H9 (cell line): ENCODE measurements at places on chromosomes 11 and 22.

GRCh38 chr22:38104084-38104483 lies 6.4 kb downstream of the BAIAP2L2 start:
- H3K36me3 ChIP-seq, result no peaks in the 10 kb centered on the region
- H3K4me1 ChIP-seq, result no peaks in the 10 kb centered on the region
- no peak for DNase-seq

- no peaks in the 10 kb centered on the region for H3K27me3 ChIP-seq
- no peak overlapping the region for H3K4me3 ChIP-seq
- no peaks in the 10 kb centered on the region; the same call in 1 of the 2 replicates for H3K4me1 ChIP-seq
- no peak overlapping the region for H3K27ac ChIP-seq
- DNase-seq, result no peak
Measured at GRCh38 chr11:115630214-115630613, 126.0 kb upstream of the CADM1 start.

DNA sequence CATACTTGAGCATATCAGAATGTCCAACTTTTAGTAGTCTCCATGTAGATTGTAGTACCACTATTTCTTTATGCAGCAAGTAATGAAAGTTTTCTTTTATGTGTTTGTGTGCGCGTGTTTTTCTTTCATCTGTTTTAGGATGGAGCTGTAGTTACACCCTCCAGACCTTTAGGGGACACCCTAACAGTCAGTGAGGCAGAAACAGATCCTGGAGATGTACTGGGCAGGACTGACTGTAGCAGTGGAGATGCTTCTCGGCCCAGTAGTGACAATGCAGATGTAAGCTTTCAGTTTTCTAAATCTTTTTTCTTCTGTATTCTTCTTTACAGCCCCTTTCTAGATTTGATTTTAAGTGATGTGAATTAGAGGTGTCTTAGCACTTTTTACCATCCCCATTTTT lies 79.9 kb upstream of the GRIK4 start:
- no peaks in the 10 kb centered on the region for H3K36me3 ChIP-seq
- peak; percentile 33 for DNase-seq
- no peaks in the 10 kb centered on the region for H3K27me3 ChIP-seq
- no peaks in the 10 kb centered on the region for H3K4me1 ChIP-seq

- no peaks in the 10 kb centered on the region for H3K4me1 ChIP-seq
- H3K27me3 ChIP-seq, result no peaks in the 10 kb centered on the region
- H3K36me3 ChIP-seq, result no peaks in the 10 kb centered on the region
- H3K27ac ChIP-seq, result no peak overlapping the region
Measured at GRCh38 chr11:76588455-76589325, 81.9 kb downstream of the LRRC32 start.

DNA sequence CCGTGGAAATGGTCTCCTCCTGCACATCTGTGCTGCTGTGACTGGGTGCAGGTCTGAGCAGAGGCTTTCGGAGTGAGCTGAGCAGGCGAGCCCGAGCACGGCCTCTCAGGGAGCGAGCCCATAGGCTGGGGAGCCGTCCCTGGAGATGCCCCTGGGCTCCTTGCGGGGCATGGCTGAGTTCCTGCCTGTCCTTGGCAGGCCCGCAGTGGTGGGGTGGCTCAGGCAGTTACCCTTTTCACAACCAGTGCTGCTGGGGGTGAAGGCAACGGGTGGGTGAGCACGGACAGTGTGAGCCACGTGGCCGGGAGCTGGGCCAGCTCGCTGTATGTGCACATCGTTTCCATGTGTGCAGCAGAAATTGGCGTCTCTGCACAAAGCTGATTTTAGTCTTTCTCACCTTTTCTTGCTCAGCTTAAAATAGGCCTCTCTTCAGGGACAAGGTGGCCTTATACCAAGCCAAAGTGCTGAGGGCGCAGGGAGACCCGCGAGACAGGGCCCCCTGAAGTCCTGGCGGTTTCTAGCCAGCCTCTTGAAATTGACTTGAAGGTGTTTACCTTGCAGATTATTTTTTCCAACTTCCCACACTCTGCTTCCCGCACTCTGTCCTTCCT lies at the start of gene TP53AIP1:
Gene TP53AIP1, minus strand, starts transcription at position 55 of the 611 bp plus-strand sequence. CDS start 5,053 bp downstream, outside the sequence.
- no peaks in the 10 kb centered on the region for H3K4me1 ChIP-seq
- DNase-seq, result no peak
- no peak within 1 kb of the TSS for H3K4me3 ChIP-seq
- H3K27ac ChIP-seq, result no peak within 1 kb of the TSS
